NCI-H1694 (cell line): ENCODE measurements at places on chromosomes 11 and 22.
A peak's percentile ranks its signal among the peaks of the same experiment; 100 is the strongest.

GRCh38 chr11:86885311-86885710 is 69.9 kb downstream of the FZD4 start:
- DNase-seq = no peak

GRCh38 chr22:25880524-25880923 is 138.5 kb downstream of the MYO18B start:
- no peak for DNase-seq

DNA sequence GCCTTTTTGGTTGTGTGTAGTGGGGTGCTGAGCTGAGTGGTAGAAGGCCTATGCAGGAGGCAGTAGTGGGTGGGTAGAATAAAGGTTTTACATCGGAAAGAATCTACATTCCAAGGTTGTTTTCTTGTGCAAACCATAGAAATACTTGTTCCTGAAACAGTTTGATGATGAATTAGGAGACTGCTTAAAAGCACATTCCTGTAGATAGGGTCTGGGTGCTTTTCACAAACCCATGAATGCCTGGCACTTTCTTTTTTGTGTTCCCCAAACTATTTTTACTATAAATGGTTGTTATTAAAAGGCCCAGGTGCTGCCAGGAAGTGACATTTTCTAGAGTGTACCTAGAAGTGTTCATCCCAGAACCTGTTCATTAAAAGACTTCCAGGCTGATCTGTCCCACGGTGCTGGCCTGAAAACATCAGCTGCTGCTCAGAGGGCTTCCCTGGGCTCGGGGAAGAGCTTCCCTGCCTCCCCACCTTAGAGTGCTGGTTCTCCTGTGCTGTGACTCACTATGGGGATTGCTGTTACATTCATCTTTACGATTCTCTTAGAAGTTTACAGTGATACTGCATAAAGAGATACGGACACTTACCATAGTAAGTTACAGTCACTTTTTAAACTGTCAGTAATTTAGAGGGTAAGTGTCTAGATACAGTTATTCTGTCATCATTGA is 27.9 kb downstream of the PPFIA1 start:
- DNase-seq = no peak

- no peak for DNase-seq
Observed at GRCh38 chr11:93756748-93757147, 15.3 kb downstream of the C11orf54 start.

GRCh38 chr11:64842366-64842759 is 2.1 kb downstream of the CDC42BPG start:
- DNase-seq = no peak

DNA sequence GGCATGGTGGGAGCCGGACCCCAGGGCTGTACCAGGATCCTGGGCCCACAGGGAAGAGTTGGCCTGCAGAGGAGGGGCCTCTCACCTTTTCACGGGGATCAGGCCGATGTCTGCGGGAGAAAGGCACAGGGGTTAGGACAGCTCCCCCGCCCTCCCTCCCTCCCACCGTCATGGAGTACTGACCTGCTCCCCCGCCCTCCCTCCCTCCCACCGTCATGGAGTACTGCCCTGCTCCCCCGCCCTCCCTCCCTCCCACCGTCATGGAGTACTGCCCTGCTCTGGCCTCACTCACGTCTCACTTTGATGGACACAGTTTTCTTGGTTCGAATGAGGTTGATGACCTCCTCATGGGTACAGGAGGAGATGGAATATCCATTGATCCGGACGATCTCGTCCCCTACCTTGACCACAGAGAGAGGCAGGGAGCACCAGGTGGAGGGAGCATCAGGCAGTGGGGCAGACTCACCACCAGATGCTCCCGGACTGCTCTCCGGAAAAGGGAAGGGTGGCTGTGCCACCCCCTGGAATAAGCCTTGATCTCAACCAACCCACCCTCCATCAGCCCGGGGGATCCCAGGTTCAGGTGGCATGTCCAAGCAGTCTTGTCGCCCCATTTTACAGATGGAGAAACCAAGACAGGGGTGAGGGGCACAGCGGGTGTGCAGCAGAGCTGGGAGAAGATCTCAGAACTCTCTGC is 17.1 kb downstream of the USH1C start:
- no peak for DNase-seq

DNA sequence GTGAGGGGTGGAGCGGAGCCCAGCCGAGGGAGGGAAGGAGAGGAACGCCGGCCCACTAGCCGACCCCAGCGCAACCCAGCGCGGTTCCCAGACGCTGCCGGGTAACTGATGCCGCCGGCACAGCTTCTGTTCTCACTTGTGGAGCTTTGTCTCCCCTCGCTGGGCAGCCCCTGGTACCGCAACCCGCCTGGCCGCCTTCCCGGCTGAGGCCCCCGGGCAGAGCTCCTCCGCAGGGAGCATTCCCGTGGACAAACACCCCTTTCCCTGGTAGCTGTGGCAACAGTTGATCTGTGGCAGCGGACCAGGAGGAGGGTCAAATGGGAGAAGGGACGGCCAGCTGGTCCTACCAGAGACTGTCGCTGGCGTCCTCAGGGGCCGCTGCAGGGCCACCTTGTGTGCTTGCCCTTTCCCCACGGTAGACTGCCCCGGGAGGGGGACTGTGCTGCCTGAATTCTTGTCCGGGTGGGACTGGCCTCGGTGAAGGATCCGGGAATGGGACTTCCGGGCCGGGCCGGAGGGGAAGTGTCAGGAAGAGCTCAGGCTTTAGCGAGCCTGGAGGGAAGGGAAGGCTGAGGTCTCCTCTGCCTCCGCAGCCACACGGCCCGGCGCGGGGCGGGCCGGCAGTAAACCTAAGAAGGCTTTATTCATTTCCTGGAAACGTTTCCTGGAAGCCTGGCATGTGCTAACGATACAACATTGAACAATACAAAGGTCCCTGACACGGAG is 468.0 kb downstream of the OPCML start:
- no peak for DNase-seq

GRCh38 chr11:45057938-45058646 is 88.3 kb upstream of the PRDM11 start:
- no peak for DNase-seq

- DNase-seq = no peak
Observed at GRCh38 chr11:48154151-48154550, 62.5 kb upstream of the OR4B1 start.

- DNase-seq = no peak
Observed at GRCh38 chr11:133937015-133937414, 19.8 kb downstream of the IGSF9B start.

DNA sequence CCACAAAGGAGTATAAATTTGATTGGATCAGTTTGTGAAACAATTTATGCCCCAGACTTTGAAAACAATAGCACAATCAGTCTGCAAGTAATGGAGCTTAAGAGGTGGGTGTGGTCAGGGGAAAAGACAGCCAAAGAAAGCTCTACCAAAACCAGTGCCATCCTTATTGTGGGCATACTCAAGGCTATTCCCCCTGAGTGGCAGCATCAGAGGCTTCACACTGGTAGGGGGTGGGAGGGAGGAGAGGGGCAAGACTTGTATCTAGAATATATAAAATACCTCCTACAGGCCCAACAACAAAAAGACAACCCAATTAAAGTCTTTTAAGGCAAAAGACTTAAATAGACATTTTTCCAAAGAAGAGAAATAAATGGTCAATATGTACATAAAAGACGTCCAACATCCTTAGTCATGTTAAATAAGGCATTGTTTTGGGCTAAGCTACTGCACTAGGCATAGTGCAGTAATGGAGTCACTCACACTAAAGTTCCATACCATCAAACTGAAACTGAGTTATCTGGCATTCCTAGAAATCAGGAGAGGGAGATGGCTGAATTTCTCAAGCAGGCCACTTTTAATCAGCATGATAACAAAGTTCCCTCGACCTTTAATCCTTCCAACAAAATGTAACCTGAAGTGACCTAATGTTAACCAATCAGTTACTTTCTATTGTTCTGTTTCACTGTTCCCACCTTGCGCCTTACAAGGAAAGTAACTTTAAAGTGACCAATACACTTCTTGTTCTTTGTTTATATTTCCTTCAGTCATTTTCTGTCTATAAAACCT is 24.8 kb downstream of the NARS2 start:
- no peak for DNase-seq

DNA sequence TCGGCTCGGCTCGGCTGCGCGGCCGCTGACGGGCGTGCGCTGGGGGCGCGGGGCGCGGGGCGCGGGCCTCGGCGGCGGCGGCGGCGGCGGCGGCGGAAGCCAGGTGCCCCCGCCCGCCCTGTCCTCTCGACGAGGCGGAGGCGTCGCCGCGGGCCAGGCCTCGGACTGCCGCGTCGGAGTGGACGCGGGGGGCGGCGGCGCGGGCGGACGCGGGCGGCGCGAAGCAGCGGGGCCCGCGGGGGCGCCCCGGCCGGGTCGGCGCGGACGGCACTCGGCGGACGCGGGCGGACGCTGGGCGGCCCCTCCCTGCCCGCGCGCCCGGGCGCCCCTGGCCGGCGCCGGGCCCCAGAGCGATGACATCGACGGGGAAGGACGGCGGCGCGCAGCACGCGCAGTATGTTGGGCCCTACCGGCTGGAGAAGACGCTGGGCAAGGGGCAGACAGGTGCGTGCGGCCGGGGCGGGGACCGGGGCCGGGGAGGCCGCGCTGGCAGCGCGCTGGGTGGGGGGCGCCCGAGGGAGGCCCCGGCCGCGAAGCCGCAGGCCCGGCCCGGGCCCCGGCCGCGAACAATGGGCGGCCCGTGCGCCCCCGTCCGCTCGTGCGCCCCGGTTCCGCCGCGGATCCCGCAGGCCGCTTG is at the start of gene BRSK2:
Gene BRSK2, plus strand, starts transcription at position 3 of the 637 bp plus-strand sequence. Its CDS starts 351 bp downstream, at position 354.
- no peak for DNase-seq

- DNase-seq = no peak
Observed at GRCh38 chr11:114785820-114786219, 107.5 kb downstream of the NXPE2 start.

DNA sequence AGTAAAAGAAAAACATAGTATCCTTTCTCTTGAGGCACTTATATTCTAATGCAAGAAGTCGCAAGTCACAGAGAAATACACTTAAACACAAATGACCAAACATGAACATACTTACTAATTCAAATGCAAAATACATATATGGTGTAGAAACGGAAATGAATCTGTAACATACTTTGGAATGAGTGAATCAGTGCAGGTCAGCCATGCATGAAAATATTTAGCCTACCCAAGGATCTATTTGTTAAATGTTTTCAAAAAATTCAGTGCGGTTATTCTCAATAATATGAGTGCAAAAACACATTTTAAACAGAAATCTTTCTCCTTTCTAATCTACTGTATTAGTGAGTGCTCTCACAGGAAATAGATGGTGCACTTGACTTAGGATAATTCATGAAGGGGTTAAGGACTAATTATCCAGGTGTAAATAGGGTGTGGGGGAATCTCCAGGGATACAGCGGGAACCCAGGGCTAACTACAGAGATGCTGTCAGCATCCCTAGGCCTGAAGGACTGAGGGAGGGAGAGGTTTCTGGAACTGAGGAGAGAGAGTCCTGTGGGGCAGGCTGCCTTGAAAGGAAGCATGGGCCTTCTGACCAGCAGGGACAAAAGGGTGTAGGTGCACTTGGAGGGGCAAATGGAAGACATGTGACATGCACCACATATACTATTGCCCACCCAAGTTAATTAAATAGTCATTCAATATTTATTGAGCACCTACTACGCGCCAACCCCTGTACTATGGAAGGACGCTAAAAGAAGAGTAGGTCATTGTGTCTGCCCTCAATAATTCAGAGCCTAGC is 139.2 kb downstream of the MAML2 start:
- no peak for DNase-seq

- no peak for DNase-seq
Observed at GRCh38 chr11:20912065-20912821, 242.9 kb downstream of the NELL1 start.

- DNase-seq = peak; percentile 17
Observed at GRCh38 chr11:35615921-35616900, 2.0 kb upstream of the FJX1 start.

- no peak for DNase-seq
Observed at GRCh38 chr11:95706974-95707387, 82.6 kb downstream of the FAM76B start.

DNA sequence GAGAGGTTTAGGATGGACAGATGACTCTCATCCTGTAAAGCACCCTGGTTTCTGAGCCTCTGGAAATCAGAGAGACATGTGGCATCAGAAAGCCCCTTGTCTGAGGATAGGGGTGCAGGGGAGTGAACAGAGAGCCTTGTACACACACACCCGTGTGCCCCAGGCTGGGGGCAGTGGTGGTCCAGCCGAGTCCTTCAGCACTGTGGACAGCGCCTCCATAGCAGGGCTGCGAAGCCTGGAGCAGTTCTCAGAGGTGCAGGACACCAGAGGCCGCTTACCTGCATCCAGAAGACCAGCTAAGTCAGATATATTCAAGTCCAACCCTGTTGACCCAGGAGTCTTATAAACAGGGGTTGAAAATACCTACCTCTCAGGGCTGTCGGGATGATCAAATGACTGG is 11.5 kb upstream of the IGSF9B start:
- DNase-seq = no peak

DNA sequence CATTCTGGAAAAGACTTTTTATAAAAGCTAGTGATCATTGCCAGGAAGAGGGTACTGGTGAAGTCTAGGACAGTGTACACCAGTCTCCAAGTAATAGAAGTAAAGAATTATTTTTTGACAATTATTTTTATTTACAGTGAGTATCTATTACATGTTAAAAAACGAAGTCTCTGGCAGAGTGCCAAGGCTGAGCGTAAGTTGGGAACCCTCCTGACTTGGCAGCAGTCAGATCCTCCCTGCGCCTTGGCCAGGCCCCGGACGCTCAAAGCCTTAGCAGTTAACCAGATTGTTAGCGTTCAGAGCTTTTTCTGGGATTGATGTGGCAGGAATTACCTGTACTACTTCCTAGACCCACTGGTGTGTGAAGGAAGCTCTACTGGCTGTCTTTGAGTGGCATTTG is 38.1 kb upstream of the CTTN start:
- DNase-seq = no peak

- no peak for DNase-seq
Observed at GRCh38 chr11:17753641-17754040, 19.1 kb downstream of the KCNC1 start.

DNA sequence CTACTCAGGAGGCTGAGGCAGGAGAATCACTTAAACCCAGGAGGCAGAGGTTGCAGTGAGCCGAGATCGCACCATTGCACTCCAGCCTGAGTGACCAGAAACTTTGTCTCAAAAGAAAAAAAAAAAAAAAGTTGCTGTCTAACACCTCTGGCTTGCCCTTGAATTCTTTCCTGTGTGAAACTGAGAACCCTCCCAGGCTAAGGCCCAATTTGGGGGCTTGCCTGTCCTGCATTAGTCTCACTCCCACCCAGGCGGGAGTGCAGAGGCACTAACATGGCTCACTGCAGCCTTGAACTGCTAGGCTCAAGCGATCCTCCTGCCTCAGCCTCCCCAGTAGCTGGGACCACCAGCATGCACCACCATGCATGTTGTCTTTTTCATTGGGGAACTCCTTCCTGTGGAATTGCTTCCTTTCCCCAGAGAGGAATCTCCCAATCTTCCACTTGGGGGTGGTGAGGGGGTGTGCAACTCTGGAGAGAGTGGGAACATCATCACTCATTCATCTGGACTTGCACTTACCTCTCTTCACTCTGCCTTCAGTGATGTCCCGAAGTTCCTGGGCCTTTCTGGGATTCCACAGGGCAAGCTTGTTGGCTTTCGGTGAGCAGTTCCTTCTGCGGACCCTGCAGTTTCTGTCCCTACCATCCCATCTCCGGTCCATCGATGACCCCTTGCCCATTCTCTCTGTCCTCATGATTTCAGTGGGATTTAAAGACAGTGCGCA is 62.1 kb upstream of the CREB3L1 start:
- DNase-seq = no peak

- no peak for DNase-seq
Observed at GRCh38 chr11:117490911-117491310, 163.3 kb downstream of the CEP164 start.
